ENCODE measurements at places on chromosomes 12 and 14. TPM values are rescaled to one million over a fixed set of nuclear protein-coding genes. Genes with fewer than 3 reads are reported as not detected.

DNA sequence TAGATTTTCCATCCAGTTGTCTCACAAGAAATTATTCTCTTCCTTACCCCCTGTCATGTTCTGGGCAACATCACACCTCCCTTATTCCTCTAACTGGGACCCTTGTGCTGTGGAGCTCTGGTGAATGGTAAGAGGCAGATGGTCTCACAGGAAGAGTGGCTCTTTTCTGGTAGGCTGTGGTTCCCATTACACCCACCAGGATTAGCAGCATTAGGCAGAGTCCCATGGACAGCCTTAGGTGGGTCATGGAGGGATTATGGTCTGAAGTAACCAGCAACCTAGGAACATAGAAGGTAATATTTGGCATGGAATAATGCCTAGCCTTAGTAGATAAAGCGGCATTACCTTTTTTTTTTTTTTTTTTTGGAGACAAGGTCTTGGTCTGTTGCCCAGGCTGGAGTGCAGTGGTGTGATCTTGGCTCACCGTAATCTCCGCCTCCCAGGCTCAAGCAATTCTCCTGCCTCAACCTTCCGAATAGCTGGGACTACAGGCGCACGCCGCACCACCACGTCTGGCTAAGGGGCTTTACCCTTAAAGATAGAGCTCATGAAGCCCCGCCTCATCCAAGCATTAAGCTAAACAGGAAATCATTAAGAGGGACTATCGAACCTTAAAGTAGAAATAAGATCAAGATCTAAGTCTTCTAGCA lies 4.0 kb downstream of the C14orf119 start:
- DNase-seq: no peak

- DNase-seq: peak; percentile 53
Measured at GRCh38 chr12:50517421-50518048, 12.8 kb downstream of the DIP2B start.

GRCh38 chr14:101071493-101071906 lies 168.0 kb upstream of the RTL1 start:
- DNase-seq: no peak

- DNase-seq: no peak
Measured at GRCh38 chr12:8849876-8850275, 27.5 kb downstream of the A2ML1 start.

The KIF5A gene
- 2.5 TPM for total RNA-seq

The GLT1D1 gene
- not detected for total RNA-seq

The CCDC38 gene
- not detected for total RNA-seq

The RNASE3 gene
- not detected for total RNA-seq

DNA sequence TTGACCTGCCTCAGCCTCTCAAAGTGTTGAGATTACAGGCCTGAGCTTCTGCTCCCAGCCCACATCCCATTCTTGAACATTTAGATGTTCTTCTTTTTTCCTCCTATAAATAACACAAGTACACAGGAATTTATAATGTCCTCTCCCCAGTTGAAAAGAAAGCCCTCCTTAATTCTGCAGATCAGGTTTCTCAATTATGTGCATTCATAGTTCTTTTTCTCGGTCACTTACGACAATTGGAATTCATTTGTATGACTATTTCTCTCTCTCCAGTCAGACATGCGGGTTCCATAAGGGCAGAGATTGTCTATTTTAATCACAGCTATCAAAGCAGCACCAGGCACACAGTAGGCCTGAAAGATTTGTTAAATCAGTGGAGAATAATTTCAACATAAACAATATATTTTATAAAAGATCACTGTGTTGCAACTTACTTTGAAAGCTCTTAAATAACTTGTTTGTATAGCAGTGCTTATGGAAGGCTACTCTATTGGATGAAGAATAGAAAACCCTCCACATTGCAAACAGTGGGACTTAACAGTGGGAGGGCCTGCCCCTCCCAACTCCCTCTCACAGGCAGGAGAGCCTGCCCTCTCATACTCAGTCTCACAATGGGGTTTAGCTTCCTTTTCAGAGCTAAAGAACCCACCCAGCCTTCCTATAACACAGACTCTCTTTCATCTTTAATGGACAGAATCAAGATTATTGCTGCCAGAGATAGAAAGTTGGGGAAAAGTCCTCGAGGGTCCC lies 84.1 kb upstream of the TRAF3 start:
- DNase-seq: no peak

DNA sequence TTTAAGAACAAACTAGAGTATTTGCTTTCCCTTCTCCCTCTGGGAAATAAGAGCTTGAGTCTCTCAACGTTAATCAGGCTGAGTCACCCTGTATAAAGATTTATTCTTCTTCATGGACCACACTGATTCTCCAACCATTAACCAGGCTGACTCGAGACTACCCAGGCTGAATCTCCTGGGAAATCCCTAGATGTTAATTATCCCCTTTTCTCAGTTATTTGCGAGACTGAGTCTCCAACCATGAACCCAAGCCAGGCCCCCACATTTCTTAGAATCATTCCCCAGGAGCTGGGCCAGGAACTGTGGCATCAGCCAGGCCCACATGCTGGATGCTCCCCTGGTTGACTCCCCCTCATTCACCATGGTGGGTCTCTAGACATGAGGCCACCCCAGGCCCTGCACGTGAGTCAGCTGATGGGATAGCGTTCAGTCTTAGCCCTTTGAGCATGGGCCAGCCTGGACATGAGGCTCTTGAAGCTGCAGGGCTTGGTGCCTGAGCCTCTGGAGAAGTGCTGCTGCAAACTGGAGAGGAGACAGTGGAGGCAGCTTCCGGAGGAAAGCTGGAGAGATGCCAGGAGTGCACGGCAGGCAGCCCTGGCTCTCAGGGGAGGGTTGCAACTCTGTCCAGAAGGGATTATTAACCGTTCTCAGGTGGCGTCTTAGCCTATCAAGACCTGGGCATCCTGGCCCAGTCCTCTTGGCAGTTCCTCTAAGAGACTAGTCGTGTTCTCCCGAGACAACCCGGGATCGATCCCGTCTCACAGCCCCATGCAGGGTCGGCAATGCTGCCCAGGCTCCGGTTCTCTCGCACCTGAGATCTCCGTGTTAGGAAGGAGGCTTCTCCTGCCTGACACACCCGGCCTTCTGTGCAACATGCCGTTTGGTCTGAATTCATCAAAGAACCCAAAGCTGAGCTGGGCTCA lies 296.6 kb downstream of the ADGRD1 start:
- peak; percentile 92 for DNase-seq

DNA sequence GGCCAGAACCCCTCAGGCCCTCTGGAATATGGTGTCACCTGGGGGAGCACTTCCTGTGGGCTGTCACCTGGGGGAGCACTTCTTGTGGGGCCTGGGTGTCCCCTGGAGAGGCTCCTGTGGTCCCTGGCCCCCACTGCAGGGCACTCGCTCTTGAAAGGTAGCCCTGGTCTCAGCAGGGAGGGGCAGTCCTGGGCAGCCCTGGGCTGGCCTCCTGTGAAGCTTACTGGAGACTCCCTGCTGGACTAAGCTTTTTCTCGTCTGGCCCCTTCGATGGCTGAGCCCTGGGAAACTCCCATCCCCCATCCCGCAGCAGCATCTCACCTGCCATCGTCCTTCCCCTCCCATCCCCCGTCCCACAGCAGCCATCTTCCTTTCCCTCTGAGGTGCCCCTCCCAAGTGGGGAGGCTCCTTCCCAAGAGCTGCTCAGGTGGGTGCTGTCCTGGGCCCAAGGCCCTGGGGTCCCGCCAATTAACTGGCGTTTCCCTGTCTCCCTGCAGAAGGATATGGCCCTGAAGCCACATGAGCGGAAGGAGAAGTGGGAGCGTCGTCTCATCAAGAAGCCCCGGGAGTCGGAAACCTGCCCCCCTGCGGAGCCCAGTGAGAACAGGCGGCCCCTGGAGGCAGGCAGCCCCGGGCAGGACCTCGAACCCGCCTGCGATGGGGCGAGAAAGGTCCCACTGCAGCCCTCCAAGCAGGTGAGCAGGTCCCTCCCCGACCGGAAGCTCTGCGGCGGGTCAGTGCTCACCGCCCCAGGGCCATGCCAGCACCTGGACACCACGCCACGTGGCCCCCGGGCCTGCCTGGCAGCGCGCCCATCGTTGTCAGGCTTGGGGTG lies 17.9 kb downstream of the FBRSL1 start:
- DNase-seq: no peak

DNA sequence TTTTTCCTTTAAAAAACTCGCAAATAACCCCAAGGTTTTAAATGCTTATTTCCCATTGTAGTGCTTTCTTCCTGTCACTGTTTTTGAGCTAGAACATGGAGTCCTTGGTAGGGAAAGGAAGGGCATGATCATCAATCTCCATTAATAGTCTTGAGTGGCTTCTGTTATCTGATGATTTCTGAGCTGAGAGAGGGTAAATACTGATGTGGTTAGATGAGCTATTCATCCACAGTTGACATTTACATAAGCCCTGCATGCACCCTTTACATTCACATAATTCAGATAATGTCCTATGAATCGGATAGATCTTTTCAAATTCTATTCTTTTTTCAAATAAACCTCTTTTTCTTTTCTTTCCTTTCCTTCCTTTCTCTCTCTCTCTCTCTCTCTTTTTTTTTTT lies 81.4 kb downstream of the NTN4 start:
- DNase-seq: no peak

The TMEM30B gene
- 0.45 TPM for total RNA-seq

DNA sequence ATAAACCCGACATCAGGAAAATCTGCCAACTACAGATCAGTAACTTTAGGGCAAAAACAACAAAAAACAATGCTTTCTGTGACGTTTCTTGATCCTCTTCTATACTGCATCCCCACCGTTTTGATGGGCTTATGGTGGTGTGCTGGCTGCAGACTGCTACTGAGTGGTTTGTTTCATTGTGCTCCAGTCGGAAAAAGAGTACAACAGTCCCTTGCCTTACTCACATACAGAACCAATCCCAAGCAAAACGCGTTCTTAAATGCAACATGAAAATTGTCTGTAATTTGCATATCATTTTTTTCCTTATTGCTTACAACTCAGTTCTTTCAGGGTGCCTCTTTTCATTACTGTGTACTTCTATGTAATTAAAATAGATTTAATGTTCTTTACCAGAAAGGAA lies 2.3 kb downstream of the ETV6 start:
- DNase-seq: peak; percentile 27

DNA sequence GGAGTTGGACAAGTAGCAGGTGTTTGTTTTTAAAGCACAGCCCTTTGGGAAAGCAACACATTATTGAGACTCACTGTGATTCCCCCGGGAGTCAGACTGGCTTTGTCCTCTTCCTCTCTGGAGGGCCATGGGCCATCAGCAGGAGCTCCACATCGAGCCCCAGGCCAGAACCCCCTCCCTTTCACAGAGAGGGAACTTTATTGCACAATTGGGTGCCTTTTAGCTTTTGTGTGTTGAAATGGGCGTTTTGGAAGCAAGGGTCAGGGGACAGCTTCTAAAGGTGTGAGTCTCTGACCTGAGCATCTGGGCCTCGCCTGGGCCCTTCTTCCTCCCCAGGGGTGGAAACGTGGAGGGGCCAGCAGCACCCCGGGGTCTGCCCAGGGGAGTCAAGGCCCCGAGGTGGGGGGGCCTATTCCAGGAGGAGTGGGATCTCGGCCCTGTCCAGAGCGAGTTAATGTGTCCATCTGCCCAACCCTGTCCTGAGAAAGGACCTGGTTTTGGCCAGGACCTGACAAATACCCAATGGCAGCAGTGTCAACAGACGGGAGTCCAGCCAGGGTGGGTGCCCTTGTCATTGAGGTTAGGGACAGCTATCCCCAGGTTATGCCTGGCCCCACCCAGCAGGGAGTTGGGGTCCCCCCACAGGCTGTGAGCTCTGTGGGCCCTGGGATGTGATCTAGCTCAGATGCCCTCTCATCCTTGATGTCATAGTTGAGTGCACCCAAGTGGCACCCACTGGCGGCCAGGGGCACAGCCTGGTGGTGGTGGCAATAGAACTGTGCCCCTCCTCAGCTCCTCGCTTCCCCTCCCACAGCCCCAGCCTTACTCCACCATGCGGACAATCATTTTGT lies 37.1 kb downstream of the SLC8B1 start:
- no peak for DNase-seq

DNA sequence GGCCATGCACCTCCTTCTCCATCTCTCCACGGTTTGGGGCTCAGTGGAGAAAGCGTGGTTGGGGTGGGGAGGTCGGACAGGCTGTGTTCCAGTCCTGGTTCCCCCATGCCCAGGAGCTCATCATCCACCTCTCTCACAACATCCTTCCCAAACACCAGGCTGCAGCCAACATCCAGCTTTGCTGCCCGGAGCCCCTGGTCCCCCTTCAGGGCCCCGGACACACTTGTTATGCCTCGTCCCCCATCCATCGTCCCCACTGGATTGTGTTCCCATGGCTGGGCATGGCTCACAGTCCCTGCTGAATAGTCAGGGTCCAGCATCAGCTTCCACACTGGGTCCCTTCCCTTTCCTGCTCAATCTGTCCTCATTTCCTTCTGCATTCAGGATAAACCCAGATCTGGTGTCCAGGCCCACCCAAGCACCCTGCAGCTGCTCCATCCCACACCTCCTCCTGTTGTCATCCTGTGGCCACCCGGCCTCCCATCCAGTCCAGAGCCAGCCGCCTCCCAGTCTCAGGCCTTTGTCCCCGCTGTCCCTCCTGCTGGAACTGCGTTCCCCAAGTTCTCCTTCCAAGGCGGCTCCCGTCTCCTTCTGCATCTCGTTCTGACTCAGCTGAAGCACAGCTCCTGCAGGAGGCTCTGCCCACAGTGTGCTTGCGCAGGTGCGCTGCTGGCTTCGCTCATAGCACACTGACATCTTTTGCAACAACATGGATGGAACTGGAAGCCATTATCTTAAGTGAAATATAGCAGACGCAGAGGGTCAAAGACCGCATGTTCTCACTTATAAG lies 211.4 kb upstream of the RTL1 start:
- no peak for DNase-seq

- DNase-seq: no peak
Measured at GRCh38 chr12:46360908-46361666, 11.5 kb downstream of the SLC38A2 start.

GRCh38 chr14:59155886-59156285 lies 32.6 kb upstream of the DAAM1 start:
- DNase-seq: no peak

- DNase-seq: no peak
Measured at GRCh38 chr12:38538319-38538718, 221.7 kb downstream of the ALG10B start.

- no peak for DNase-seq
Measured at GRCh38 chr12:43761500-43761899, 2.7 kb downstream of the IRAK4 start.

DNA sequence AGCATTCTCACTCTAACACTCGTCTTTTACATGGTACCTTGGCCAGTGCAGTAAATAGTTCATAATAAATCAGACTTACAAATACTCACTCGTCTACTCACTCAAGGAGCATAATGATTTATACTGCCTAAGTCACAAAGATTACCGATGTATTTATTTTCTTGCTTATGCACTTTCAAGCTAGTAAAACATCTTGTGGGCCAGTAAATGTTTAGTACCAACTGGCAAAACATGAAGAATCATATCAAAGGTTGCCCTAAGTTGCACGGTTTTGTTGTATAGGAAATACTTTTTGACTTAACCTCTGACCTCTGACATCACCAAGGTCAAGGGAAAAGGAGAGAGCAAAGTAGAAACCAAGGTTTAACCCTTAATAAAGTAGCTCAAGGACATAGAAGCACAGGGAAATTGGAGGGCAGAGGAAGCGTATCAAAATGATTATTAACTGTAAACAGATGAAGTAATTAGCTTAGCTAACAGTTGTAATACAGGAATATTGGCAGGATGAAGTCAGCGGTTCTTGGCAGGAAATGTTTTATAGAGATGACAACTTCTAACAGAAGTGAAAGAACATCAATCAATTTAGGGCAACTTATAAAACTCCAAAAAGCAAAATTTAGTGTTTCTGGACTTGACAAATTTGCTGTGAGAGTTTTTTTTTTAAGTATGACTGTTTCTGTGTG lies 131.9 kb downstream of the HMGA2 start:
- DNase-seq: no peak

The NTN4 gene
- total RNA-seq: 253 TPM

The ARPC3 gene
- total RNA-seq: 745 TPM

All from renal cortical epithelial cell (primary cell).